ENCODE measurements at places on chromosomes 1 and 21.

DNA sequence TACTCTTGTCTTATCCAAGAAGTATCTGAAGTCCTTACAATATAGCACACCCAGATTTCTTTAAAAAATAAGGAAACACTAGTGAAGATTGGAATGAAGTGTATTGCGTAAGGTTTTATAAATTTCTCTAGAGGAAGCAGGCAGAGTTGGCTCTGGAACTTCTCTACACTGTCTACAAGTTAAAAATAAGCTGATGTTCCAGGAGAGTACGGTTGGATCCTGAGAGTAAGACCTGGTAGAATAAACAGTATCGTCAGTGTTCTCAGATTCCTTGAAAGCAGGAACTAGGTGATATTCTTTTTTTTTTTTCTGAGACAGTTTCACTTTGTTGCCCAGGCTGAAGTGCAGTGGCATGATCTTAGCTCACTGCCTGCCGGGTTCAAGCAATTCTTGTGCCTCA is 107.9 kb downstream of the USP25 start:
- no peak for DNase-seq

DNA sequence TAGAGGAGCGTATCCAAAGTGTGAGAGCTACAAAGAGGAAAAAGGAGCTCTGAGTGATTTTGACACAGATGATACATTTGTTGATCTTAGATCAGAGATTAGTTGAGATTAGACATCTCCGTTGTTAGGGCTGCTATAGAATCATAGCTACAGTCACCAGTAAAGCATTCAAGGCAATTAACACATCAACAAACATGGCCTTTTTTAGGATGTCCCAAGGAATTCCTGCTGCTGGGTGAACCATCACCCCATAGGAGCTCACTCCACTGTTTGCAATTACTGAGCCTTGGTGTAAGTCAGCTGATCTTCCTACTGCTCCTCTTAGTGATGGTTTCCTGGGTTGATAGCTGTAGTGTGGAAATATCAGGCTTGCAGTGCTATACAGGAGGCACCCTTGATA is 6.7 kb upstream of the RSRP1 start:
- no peak for DNase-seq

- DNase-seq = no peak
Measured at GRCh38 chr1:157639800-157640199, 41.9 kb upstream of the FCRL4 start.

DNA sequence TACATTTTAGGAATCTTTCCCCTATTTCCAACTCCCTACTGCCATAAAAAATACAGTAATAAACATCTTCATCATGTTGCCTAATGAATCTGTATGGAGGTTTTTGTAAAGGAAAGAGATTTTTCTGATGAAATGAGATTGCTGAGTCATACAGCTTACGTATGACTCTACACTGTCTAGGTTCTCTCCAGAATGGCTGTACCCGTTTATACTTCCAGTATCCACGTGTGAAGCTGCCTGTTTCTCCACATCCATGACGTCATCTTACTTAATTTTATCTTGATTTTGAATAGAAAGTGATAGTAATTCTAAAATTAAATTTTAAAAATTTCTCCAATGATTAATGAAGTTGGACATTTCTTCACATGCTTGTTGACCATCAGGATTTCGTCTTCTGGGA is 103.7 kb downstream of the COQ8A start:
- DNase-seq = no peak

DNA sequence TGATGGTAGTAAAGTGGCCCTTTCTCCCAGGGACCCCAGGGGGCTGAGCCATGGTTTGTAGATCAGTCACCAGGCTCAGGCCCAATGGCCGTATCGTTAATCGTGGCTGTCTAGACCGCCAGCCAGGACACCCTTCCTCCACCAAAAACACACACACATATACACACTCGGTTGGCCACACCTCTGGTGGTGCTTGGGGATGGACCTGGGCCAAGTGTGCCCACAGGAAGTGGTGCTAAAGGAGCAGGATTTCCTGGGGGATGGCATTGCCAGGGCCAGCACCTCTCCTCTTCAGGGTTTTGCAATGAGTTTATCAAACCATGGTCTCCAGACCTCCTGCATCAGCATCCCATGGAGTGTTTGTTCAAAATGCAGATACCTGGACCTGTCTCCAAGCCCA is 36.2 kb downstream of the CITED4 start:
- no peak for DNase-seq

DNA sequence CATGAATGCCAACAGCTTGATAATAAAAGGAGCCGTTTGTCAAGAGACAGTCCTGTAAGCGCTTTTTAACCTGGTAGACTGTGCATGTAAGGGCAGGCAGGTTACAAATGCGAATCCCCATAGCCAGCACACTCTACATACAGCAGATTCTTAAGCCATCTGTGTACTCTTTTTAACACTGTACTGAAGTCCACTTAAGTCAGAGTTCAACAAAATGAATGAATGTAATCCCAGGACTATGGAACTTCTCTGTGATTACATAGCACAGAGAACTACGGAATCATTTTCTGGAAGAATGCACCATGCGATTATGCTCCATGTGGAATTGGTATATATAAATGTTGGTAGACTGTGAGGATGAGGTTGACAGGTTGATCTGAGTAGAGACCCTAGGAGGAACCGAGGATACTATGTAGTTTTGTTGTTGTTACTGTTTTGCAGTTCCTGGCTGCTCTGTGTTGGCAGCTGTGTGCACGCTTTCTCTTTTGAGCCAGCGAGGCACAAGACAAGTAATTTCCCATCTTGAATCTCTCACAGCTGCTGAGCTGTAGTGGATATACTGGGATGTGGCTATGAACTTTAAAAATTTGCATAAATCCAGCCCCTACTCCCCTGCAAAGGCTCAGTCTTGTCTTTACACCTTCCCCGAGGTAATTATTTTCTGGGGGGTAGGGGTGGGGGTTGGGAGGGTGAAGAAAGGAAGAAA is 21.9 kb downstream of the LRRC8D start:
- DNase-seq = no peak

DNA sequence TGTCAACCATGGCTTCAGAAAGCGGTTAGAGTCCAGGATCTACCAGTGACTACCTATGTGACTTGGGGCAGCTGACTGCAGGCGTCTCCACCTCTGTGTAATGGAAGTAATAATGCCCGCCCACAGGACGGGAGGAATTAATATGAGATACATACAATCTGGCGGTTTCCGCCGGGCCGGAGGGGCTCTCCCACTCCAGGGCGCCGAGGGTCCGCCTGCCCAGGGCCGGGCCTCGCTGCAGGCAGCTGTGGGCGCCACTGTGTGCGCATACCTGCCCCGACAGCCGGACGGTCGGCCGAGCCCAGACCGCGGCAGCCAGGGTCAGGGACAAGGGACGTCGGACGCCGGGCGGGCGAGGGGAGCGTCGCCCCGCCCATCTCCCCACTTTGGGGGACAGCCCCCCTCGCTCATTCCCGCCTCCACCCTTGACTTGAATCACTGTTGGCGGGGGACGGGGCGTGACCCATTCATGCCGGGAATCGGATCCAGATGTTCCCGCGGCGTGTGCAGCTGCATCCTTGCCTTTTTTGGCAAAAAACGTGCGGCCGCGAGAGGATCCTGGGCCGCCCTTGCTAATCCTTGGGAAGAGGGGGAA is 6.0 kb upstream of the SF3A3 start:
- DNase-seq = peak; percentile 76

- DNase-seq = no peak
Measured at GRCh38 chr1:175005085-175005783, 5.5 kb downstream of the CACYBP start.

GRCh38 chr1:162633081-162633762 is 958 bp downstream of the DDR2 start:
- no peak for DNase-seq

DNA sequence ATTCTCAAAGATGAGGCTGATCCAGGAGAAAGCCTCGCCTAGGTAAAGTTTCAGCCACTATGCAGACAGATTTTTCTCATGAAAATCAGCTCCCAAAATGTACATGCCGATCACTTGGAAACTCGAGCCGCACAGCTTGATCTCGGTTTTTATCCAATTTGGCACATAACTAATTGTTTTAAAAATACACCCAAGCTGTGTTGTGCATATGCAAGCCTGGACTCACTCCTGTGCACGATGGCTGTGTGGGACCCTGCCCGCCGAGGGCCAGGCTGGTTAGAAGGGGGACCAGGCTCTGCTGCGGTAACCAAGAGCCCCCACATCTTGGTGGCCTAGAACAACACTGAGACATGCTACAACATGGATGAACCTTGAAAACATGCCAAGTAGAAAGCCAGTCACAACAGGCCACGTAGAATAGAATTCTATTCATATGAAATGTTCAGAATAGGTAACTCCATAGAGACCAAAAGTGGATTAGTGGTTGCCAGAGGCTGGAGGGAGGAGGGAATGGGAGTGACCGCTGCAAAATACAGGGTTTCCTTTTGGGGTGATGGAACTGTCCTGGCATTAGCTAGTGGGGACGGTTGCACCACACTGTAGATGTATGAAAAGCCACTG is 16.1 kb upstream of the LDLRAP1 start:
- DNase-seq = no peak

DNA sequence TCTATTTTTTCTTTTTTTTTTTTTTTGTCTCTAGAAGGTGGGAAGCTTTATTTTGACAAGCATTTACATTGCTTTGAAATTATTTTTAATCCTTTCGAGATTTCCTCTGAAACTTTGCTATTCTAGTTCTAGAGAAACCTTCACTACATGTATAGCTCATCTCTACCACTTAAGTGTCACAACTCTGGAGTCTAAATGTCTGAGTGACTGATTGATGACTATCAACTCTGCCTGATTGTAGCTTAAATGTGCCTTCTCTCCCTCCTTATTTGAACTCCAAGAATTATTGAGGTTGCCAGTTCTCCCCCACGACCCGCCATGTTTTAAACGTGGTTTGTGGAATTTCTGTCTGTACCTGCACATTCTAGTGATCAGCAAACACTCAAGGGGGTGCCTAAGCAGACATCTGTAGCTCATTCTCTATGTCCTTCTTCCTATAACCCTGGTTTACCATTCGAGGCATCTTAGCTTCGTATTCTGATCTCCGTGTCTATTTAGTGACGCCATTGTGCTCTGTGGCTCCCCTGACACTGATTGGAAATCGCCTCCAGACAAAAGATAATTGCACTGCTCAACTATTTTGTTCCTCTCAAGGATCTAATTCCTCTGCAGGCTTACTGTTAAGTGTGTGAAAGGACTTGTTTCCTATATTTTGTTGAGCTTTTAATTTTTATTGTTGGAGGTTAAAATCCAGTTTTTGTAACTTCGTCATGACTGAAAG is 1570.6 kb downstream of the BRINP3 start:
- DNase-seq = no peak

DNA sequence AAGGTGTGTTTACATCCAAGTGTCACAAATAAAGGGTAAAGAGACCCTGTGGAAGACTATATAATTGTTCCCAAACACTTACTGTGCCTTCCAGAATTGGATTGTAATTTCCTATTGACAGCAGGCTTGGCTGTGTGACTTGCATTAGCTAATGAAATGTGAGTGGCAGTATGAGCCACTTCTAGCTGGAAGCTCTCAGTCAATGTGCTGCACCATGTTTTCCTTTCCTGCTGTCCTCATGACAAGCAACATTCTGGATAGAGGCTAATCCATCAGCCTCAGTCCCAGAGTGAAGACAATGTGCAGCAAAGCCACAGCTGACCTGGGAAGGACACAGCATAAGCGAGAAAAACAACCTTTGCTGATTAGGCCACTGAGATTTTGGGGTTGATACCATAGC is 5.9 kb upstream of the FOXJ3 start:
- peak; percentile 17 for DNase-seq

DNA sequence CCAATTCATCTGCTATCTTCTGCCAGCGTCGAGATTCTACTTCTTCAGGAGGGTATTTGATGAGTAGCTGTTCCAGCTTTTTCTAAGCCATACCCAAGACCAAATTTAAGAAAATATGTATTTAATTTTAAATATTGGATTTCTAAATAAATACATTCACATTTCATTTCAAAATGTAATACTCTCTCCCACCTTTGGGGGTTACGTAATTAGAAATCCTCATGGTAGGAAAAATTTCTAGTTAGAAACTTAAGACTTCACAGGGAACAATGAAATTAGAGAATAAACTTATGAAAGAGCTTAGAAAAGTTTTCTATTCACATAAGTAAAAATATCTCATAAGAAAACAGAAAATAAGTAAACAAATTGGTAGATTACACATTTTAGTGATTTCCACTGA is 102.9 kb downstream of the ZZZ3 start:
- no peak for DNase-seq

- DNase-seq = no peak
Measured at GRCh38 chr1:198873696-198874230, 234.9 kb downstream of the PTPRC start.

DNA sequence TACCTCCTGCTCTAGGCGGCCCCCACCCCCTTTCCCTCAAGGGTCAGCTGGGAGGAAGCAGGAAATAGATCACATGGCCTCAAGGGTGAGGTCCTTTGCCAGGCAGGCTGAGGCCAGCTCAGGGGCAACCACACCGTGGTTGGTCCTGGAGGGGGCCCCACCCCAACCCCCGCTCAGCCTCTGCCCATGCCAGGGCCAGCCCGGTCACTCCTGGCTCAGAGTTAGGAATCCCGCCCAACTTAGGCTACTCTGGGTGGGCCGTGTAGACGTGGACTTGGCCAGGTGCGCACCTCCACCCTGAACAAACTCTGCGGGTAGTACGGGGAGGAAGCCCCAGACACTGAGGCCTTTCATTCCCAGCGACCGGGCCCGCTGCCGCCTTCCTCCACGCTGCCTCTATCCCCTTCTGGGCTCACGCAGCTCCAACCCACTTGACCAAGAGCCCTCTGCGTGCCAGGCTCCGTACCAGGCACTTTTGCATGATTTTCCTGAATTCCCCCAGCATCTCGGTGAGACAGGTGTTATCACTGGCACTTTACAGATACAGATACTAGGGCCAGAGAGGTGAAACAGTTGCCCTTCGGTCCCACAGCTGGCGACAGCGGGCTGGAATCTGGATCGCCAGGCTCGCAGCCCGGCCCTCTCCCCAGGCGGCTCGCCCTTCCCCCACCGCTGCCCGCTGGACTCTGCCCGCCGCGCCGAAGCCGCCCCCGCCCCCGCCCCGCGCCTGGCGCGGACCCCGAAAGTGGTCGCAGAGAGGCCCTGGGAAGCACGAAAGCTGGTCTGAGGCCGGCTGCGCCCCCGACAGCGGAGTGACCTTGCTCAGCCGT is 769 bp downstream of the GALE start:
- peak; percentile 50 for DNase-seq

- DNase-seq = no peak
Measured at GRCh38 chr1:62601457-62601856, 4.1 kb downstream of the ANGPTL3 start.

GRCh38 chr1:160629286-160630210 is 17.3 kb downstream of the SLAMF1 start:
- no peak for DNase-seq
